Urinary bladder (tissue), 4 donors: ENCODE measurements at places on chromosomes 2 and 18. TPM values are rescaled to one million over a fixed set of nuclear protein-coding genes. Genes with fewer than 3 reads are reported as not detected.

The KIAA2012 gene
- total RNA-seq: 0.16 TPM

- no peak for DNase-seq
These were observed 88.5 kb downstream of the PRKCE start for GRCh38 chr2:45739796-45740485.

The CBLN2 gene
- total RNA-seq: 5.2 TPM

The KANSL1L gene
- 92.5 TPM for total RNA-seq

DNA sequence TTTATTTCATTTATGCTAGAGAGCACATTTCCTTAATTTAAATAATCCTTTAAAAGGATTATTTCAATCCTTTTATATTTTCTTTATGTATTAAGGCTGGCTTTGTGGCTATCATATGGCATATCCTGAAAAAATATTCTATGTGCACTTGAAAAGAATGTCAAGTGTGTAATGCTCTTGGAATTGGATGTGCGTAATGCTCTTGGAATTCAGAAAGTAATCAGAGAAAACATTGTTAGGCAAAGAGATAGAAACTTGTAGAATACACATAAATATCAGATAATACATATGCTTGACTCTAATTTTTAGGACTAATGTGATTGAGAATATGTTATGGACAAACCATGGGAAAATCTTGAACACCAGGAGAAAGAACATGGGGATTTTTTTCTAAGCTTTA, 197.5 kb upstream of the COL3A1 start:
- DNase-seq: no peak

DNA sequence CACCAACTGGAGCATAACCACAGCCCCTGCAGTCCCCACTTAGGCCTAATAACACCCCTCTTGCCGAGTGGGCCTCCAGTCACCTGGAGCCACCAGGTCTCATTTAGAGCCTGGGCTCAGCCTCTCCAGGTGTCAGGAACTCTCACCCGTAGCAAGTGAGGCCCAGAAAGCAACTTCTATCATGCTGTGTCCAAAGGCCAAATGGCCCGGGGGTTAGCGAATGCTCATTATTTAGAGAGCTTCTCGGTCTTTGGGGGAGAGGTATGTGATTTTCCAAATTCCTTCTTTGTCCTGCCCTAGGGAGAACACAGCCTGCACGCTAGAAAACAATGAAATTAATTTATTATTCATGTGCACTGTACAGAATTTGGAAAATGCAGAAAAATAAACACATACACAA, 109.9 kb upstream of the PTPRM start:
- DNase-seq: no peak

DNA sequence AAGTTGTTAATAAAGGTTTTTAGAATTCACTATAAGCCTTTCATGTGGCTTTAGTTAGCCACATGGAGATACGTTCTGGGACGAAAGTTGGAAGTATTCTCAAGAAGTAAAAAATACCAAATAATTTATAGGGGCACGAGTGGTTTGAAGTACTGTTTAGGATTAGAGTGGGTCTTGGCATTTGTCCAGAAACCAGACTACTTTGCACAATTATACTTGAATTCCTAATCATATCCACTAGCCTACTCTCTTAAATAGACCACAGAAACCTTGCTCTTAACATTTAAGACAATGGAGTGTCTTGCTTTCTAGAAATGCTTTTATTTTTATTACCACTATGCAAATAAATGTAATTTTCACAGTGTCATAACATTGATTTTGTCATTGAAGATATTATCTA, 44.6 kb downstream of the UBE2E3 start:
- DNase-seq: no peak

GRCh38 chr2:85071096-85071495, 62.1 kb upstream of the TCF7L1 start:
- DNase-seq: no peak

DNA sequence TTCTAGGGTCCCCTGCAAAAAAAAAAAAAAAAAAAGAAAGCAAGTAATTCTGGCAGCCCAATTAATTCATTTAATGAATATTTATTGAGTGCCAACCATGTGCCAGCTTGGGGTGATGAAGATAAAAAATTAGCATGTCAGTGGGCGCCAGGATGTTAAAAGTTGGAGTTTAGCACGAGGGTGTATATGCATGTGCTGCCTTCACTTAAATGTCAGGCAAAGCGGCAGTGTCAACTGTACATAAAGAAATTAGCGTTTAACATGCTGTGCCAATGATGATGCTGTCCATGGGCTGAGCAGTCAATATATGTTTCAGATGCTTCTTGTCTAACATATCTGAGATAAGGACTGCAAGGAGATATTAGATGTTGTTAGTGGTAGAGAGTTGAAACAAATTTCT, 49.5 kb downstream of the ASAP2 start:
- DNase-seq: no peak

GRCh38 chr2:208024091-208024490, 1.2 kb downstream of the PLEKHM3 start:
- DNase-seq: no peak

DNA sequence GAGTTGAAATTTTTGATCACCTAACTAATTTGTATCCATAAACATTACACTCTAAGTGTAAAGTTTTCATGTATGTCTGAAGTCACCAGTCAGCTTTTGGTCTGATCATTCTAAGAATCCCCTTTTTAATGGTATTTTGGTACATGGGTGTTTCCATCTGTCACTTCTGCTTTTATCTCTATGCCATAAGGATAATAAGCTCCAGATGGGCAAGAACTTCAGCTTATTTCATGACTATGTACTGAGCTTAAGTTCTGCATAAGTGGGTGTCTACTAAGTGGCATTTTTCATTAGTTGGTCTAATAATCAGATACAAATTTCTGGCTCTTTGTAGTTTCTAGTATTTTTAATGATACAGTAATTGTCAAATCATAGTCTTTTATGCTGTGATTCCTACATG, 20.4 kb downstream of the UBXN4 start:
- no peak for DNase-seq

DNA sequence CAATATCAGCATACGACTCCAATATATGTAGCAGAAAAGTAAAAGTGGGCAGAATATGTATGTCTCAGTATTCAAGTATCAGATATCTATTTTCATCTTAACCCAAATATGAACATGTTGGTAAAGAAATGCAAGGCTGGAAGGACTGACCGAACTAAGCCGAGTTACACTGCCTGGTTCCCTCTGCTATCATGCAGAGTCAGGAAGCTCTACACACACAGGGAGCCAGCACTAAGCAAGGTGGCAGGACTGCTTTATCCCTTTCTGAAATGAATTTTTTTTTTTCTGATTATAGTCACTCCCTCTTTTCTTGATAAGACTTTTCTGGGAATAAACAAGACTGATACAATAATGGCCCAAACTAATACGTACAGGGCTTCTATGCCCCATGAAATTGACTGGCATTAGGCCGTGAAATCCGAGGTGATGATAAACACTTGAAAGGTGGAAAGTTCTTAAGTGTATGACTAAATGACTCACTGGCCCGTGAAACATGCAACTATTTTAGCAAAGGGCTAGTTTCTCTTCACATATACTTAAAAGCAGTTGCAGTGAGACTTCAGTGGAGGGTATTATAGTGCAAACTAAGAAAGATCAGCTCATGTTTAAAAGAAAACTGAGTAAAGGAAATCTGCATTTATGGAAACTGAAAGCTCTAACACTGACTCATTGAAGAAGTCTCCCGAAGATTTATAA, 14.9 kb downstream of the DPP4 start:
- no peak for DNase-seq

GRCh38 chr2:143183804-143184463, 54.7 kb downstream of the ARHGAP15 start:
- DNase-seq: no peak

DNA sequence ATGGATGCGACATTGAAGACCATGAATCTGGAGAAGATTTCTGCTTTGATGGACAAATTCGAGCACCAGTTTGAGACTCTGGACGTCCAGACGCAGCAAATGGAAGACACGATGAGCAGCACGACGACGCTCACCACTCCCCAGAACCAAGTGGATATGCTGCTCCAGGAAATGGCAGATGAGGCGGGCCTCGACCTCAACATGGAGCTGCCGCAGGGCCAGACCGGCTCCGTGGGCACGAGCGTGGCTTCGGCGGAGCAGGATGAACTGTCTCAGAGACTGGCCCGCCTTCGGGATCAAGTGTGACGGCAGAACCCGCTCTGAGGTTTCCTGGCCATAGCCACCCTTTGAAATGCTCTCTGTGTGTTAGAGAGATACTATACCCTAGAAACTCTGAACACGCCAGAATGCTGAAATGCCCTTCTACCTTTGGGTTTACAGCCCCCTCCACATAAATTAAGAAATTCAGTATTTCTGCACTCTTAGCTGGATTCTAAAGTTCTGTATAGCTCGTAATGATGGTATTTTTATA, 659 bp downstream of the CHMP1B start:
- DNase-seq: no peak

GRCh38 chr18:31146809-31147208, 15.8 kb downstream of the DSC1 start:
- DNase-seq: no peak

GRCh38 chr2:203280428-203281064, 41.7 kb downstream of the CYP20A1 start:
- no peak for DNase-seq

DNA sequence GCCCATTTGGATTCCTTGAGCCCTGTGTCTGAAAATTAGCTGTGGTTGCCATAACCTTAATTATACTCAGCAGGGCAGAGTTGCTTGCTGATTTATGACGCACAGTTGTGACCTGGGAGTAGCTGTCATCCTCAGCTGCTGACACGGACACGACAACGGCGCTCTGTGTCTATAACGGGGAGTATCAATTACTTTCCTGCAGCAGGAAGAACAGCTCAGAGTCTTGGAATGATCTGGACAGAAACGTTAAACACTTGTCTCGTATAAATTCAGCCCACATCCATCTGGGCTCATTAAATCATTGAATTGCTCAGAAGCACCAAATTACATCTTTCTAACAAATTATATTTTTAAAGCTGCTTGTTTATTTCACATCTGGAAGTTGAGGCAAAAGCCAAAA, 116.3 kb downstream of the SEPTIN10 start:
- no peak for DNase-seq

- DNase-seq: no peak
These were observed 843.8 kb upstream of the LRRTM1 start for GRCh38 chr2:81148323-81148722.

The EFEMP1 gene
- 146 TPM for total RNA-seq
